ENCODE measurements at places on chromosomes 11 and 22. TPM values are rescaled to one million over a fixed set of nuclear protein-coding genes. Genes with fewer than 3 reads are reported as not detected.

Gene H19
- 1,932 TPM for total RNA-seq

Gene PLEKHA7
- total RNA-seq, result 29.3 TPM

Gene RAB38
- total RNA-seq, result 11.7 TPM

Gene HEPN1
- not detected for total RNA-seq

Gene ALX4
- total RNA-seq, result not detected

Gene IGSF22
- 0.77 TPM for total RNA-seq

Gene DEPDC7
- 6.1 TPM for total RNA-seq

Gene MS4A4A
- 50.0 TPM for total RNA-seq

Gene OMP
- total RNA-seq, result 0.74 TPM

Gene ALG12
- total RNA-seq, result 17.6 TPM

Gene YPEL1
- total RNA-seq, result 15.1 TPM
